ENCODE measurements at places on chromosomes 3 and 15.
A peak's percentile ranks its signal among the peaks of the same experiment; 100 is the strongest.

DNA sequence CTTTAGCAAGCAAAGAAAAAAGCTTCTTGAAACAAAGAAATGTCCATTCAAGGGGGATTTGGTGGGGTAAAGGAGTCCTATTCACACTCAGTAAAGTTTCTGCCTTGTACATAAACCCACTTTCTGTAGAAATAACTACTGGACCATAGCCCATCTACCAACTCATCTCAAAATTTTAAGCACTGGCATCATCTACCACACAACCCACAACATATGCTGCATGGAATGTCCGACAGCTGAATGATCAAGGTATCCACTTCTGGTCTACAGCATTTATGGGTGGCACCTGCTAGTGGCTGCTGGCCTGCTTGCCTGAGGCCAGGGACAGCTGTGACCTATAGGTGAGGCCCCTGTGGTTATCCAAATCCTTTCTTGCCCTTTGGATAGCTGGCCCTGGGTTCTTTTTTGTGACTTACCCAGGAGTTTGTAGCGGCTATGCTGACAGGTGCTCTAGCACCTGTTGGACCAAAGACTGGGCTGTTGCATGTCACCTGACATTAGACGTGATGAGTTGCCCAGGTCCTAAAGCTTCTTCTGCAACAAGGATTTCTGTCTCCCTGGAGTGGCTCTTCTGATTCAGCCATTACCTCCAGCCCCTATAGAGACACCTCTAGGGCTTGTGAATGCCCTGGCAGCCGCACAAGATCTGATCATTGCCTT, 19.2 kb upstream of the MEF2A start:
- no peak for DNase-seq

DNA sequence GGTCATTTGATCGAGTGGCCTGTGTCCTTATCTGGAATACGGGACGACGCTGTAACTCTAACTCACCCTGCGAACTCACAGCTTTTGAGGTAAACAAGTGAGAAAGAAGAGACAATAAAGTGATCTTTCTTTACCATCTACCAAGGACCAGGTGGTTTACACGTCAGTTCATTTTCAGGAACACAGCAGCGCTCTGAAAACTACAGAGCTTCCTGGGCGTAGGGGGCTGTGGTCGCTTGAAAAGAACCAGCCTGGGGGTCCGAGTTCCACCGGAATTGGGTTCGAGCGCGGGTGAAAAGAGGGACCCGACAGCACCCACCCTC, 357 bp downstream of the KIAA1143 start:
- peak; percentile 4 for DNase-seq

DNA sequence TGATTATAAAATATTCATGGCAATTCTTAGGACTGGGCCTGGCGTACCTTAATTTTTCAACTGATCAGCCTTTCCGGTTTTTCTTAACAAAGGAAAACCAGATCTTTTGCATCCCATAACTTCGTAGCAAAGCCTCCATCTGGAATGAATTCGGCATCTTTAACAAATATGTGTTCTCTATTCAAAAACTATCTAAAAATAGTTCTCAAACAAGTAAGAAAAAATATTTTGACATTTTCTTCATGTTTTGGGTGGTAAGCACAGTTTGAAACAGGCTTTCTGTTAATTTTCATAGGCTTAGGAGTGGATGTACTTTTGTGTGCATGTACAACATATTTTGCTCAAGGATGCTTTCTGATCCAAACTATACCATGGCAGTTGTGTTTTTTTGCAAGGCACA, 55.1 kb downstream of the RBMS3 start:
- DNase-seq = no peak

DNA sequence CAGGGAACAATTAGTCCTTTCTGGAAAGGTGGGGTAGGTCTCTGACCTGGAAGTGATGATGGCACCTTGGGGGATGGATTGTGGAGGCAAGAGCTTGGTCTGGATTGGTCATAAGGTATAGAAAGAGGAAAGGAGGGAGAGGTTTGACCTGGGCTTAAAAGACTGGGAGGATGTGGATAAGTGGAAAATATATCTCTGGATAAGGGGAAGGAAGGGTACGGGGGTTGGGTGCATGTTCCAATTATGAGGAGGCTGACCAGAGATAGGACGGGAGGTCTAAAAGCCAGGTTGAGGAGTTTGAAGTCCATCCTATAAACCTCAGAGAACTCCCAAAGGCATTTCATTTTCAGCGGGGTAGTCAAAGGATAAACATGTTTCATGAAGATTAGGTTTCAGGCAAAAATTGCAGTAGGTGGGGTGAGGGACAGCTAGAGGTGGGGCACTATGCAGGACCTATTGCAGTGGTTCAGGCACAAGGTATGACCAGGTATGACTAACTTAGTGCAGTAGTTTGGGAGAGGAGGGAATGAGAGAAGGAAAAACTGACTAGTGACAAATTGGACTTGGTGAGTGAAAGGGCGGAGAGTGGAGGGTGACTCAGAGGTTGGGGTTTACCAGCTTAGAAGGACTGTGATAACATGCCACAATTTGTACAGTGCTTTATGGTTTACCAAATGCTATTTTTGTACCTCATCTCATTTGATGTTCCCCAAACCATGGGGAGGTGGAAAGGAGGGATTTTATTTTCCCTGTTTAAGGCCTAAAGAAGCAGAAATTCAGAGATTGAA, 10.7 kb downstream of the PDE8A start:
- no peak for DNase-seq

Measured in NCI-H82 (cell line).